ENCODE measurements at places on chromosomes 7 and 10. TPM values are rescaled to one million over a fixed set of nuclear protein-coding genes. Genes with fewer than 3 reads are reported as not detected.

HHEX gene
- total RNA-seq = 2.9 TPM

NME8 gene
- total RNA-seq = not detected

MAT1A gene
- not detected for total RNA-seq

ZP3 gene
- 0.99 TPM for total RNA-seq

SUN3 gene
- total RNA-seq = not detected

SPDYE11 gene
- not detected for total RNA-seq

GRIFIN gene
- total RNA-seq = not detected

VGF gene
- total RNA-seq = 0.18 TPM

DNA sequence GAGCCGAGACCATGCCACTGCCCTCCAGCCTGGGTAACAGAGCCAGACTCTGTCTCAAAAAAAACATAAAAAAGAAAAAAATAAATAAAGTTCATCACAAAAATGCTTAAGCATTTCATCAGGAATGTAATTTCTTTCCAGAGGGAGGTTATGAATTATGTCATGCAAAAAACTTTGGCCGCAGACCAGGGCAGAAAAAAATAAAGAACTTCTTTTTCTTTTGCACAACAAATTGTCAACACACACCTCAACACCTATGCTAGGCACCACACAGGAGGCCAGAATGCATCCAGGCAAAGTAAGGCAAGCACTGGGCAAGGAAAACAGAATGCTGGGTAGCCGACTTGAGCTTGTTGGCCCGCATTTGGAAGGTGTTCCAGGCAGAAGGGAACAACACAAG, 3.9 kb downstream of the C10orf62 start:
- DNase-seq = no peak

DNA sequence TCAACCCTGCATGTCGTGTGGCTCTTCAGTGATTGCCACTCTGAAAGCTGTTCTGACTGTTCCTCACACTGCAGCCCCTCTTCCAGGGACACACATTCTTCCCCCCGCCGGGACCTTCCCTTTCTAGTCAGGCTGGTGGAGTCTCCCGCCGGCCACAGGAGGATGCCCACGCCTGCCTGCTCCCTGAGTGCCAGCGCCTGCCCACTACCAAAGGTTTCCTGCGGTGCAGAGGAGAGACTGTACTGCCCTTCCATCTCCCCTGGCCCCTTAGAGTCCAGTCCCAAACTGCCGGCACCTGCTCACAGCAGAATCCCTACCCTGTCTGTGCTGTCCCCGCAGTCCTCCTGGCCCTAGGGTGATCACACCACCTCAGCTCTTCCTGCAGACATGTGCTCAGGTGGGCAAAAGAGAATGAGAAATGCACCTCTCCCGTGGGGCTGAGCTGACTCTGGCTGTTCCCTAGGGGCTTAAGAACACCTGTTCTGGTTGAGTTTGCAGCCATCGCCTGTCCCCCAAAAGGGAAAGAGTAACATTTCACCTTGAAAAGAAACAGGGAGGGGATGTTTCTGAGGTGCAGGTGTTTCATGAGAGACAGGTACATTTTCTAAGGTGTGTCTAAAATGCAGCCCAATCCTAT, 1.4 kb downstream of the PODXL start:
- DNase-seq = no peak

DNA sequence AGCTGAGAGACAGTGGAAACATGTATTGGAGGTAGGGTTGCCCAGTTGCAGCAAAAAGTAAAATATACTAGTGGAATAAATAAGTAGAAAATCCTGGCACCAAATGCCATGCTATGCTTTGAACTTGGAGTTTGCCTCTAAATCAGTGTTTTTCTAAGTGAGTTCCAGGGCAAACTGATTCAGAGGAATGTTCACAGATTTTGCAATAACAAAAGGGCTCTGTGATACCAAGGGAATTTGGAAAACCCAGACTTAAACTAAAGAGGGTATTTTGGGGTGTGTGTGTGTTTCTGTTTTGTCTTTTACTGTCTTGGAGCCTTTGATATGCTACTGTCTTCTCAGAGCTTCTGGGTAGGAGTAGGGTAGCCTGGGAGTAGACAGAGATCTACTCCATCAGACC, 39.9 kb downstream of the SLC26A4 start:
- DNase-seq = no peak

GRCh38 chr10:49139028-49139845, 5.4 kb upstream of the FAM170B start:
- DNase-seq = no peak

- peak; percentile 39 for DNase-seq
Measured at GRCh38 chr10:57338823-57339558, 928.7 kb downstream of the IPMK start.

- DNase-seq = no peak
Measured at GRCh38 chr10:30943451-30943850, 88.2 kb downstream of the ZNF438 start.

DNA sequence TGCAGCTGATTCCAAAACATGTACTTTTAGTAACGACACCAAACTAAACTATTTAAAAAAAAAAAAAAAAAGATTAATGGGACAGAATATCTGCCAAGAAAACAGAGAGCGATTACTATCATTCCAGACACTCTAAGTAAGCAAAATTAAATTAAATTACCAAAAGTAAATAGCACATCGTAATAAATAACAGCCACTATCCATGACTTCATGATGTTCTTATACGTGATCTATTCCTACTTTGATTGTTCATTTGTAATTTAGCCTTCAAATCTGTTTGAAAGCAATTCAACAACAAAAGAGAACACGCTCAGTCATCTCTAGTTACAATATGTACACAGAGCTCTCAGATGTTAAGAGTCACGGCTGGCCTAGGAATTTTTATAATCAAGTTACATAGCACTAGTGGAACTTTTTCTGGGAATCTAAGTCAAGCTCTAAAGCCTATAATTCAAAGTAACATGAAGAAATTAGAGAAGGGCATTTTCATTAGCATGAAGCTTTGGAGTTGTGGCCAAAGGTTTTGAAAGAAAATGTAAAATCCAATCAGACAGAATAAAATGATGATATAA, 241.7 kb upstream of the NEBL start:
- no peak for DNase-seq

- DNase-seq = no peak
Measured at GRCh38 chr7:11436773-11437524, 395.0 kb downstream of the THSD7A start.

GRCh38 chr7:100676501-100677306, 3.2 kb downstream of the GNB2 start:
- DNase-seq = no peak

DNA sequence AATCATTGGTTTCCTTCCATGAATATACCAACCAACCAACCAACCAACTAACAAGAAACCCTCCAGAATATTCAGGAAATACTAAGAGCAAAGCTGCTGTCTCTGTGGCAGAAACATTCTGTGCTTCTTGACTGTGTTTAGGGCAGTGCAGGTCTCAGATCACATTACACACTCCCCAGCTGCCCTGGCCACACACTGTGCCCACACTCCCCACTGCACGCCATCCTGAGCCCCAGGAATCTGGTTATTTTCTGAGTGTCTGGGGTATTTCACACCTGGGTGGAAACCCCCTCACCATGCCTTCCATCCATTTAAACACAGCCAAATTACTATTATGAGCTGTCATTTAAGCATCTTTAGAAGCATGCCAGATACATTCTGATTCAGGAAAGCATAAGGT, 183.7 kb upstream of the ANK3 start:
- peak; percentile 19 for DNase-seq

- DNase-seq = no peak
Measured at GRCh38 chr10:72702868-72703581, 11.1 kb downstream of the MCU start.

DNA sequence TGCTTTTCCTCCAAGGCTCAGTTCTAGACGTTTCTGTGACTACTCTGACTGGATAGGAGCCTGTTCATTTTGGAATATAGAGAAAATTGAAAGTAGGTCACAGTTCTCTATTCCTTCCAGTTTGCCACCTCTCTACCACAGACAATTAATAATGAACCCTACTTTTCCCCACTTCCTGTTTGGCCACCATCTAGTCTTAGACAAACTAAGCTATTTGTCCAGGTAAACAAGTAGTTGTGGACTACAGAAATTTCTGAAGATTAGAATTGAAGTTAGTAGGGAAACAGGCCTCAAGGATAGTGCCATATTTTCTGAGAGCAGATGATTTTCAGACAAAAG, 87.0 kb downstream of the AUTS2 start:
- DNase-seq = no peak

DNA sequence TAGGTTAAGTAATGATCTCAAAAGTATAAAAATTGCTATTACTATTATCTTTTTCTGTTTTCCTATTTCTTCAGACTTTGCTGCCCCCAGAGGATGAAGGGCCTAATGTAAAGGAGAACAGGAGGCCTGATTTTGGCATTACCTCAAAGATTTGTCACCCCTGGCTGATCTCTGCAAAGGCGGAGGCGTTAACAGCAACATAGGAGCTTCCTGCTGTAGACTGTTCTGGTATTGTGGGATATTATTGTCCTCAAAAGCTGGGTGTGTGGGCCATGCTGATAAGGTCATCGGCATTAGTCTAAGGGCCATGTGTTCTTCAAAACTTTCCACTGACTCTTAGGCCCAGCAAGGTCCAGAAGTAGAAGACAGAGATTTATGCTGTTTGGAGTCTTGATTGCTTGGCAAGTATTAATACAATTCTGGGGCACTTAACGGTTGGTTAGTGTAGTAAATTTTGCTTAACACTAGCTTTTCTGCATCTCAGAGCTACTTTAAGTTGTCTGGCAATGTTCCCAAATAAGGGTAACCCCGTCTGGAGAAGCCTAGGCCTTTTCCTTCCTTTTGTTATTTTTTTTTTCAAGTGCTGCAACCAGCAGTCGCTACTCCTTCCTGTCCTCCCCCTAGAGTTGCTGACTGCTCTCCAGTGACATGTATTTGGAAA, 14.0 kb upstream of the ENTPD1 start:
- no peak for DNase-seq

DNA sequence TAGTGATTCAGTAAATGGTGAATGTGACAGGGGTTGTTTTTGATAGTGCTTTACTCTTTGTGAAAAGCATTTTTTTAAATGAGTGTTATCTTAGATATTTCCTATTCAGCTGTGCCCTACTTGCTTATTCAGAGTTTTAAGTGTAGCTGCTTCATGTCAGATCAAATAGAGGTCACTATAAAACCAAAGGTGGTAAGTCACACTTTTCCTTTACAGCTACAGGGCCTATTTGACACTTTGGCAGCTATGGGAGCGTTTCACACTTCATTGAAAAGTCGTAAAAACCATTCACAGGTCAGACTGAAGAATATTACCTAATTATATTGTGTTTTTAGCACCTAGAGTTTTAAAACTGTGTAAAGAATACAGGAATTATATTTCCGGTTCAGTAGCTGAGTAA, 67.3 kb downstream of the ANKIB1 start:
- no peak for DNase-seq

DNA sequence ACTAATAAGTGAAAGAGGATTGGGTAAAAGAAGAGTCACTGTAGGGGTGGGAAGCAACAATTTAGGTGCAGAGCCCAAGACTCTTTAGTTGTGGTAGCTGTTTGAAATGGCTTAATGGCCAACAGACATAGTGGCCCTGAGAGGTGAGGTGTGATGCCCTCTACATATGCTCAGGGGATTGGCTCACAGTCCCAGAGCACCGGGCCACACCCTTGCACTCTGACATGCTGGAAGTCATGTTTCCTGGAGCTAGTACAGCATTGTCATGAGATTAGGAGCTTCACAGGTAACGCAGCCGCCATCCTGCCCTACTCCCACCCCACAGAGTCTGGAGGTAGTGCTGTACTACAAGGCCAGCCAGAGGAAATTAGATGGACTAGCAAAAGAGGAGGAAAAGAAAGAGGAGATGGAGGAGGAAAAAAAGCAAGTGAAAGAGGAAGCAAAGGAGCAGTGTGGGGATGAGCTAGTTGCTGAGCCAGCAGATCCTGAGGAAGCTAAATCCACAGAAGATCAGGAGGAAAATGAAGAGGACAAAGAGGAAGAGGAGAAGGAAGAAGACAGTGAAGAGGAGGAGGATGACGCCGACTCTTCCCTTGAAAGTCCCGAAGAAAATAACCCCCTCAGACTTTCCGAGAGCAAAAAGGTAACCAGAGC, 14.8 kb upstream of the FLNC start:
- no peak for DNase-seq

GRCh38 chr10:126454045-126454751, 65.9 kb upstream of the ADAM12 start:
- no peak for DNase-seq

GRCh38 chr10:20089879-20090278, 273.6 kb downstream of the PLXDC2 start:
- no peak for DNase-seq

DNA sequence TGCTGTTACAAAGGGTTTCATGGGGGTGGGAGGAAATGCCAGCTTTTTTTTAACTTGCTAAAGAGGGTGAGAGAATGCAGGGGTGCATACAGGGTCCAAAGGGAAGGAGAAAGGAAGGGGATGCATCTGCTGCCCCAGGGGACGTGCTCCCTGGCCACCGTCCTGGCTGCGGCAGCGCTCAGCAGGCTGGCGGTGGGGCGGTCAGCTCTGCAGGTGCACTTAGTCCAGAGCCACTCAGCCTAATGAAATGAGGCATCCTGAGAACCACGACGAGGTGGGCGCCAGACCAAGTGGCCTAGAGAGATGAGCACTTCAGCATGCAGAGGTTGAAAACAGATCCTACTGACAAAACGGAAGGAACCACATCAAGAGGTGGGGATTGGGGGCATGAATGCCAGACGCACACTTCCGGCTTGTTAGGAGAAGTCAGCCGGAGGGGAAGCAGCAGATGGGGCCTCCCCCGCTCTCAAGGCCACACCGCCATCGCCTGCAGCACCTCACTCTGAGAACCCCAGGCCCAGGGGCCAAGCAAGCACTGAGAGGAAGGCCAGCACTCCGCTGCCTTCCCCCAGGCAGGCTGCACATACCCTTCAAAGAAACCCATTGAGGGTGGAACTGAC, 94.5 kb downstream of the MAD1L1 start:
- no peak for DNase-seq

- DNase-seq = no peak
Measured at GRCh38 chr10:100562008-100562672, 26.4 kb downstream of the HIF1AN start.

- DNase-seq = no peak
Measured at GRCh38 chr7:96686305-96686704, 23.3 kb downstream of the SEM1 start.

- no peak for DNase-seq
Measured at GRCh38 chr7:42976371-42976770, 44.2 kb downstream of the MRPL32 start.

- no peak for DNase-seq
Measured at GRCh38 chr7:83684928-83685327, 36.0 kb upstream of the SEMA3E start.

DNA sequence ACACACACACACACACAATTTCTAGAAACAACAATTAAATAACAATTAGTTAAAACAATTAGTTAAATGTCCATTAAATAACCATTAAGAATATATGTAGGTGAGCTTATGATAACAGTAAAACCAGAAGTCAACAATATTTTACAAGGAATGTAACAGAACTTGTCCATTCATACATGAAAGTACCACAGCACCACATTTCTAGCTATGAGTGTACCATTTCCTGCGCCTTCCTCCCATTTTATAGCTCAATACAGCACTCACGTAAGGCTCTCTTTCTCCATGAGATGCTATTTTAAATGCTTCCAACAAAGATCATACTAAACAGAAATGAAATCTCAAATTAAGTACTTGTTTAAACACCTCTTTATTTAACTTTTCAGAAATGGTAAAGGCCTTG, 367.3 kb upstream of the ZWINT start:
- no peak for DNase-seq

Data from SJCRH30 (cell line).